ENCODE measurements at places on chromosomes 11 and 22.

GRCh38 chr11:22707119-22707899 lies 40.9 kb downstream of the GAS2 start:
- no peak for DNase-seq

- no peak for DNase-seq
These were observed 48.8 kb upstream of the TOP3B start for GRCh38 chr22:22031183-22031945.

- no peak for DNase-seq
These were observed 119.3 kb downstream of the METTL15 start for GRCh38 chr11:28227460-28227859.

DNA sequence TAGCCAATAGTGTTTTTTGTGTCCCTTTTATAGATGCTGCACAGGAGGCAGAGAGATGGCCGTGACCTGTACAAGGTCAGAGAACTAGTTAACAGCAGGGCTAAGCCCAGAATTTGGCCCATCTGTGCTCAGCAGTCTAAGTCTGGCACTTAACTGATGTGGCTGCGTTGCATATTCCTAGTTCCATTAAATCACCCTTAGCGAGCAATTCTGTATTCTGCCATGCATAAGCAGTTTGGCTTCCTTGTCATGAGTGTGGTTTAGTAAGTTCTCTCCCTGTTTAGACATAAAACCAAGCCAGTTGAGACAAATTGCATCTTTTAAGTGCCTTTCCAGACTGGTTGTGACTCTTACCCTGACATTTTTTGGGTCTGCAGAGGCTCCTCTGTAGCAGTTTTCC lies 230.6 kb upstream of the TENM4 start:
- no peak for DNase-seq

GRCh38 chr22:49373801-49374226 lies 453.9 kb downstream of the BRD1 start:
- DNase-seq: no peak

- peak; percentile 18 for DNase-seq
These were observed 276.1 kb downstream of the SBF2 start for GRCh38 chr11:10017911-10018310.

DNA sequence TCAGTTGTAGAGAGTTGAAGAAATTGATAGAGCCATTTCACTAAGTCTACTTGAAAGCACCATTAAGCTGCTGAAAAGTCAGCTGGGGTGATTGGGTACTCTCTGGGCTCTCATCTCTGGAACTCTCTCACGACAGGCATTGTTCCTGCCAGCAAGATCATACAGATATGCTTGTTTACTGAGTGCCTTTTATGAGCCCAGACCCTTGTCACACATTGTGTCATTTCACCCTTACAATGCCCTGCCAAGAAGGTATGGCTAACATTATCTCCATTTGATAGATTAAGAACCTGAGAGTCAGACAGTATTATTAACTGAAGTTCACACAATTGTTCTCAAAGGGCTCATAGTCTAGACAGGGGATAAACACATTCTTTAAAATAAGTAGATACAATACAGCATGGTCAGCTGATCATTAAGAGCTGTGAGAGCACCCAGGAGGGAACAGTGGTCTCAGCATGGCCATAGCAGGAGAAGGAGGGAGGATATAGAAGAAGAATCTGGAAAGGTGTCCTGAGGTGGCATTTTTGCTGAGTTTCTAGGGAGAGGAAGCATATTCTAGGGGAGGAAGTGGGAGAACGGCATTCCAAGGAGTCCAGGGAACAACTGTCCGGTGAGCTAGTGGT lies 580.5 kb downstream of the INSC start:
- DNase-seq: no peak

DNA sequence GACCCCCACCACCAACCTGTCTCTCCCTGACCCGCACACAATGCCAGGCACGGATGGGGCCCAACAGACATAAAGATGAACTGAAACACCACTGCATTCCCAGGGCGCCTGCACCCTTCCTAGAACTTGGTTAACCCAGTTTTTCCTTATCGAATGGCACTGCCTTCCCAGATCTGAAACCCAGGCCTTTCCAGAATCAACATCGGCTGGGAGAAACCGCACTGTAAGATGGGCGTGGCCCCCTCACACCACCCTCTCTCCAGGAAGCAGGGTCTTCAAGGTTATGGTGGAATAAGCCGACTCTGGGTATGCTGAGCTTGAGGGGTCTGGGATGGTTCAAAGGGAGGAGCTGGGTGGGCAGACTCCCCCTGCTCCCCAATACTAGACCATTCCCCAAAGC lies 23.1 kb downstream of the LRFN4 start:
- no peak for DNase-seq
